Activated CD8-positive, alpha-beta memory T cell treated with anti-CD3 and anti-CD28 coated beads, Interleukin-2, amount 10 ng/mL, durations not matched to agents 7 days and 5 days (primary cell): ENCODE measurements at places on chromosomes 2 and 18. TPM values are rescaled to one million over a fixed set of nuclear protein-coding genes. Genes with fewer than 3 reads are reported as not detected.

DNA sequence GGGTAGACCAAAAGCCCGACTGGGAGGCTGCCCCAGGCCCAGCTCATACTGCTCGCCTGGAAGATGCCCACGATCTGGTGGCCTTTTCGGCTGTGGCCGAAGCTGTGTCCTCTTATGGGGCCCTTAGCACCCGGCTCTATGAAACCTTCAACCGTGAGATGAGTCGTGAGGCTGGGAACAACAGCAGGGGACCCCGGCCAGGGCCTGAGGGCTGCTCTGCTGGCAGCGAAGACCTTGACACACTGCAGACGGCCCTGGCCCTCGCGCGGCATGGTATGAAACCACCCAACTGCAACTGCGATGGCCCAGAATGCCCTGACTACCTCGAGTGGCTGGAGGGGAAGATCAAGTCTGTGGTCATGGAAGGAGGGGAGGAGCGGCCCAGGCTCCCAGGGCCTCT, 61.7 kb downstream of the TET3 start:
- DNase-seq, result no peak

DNA sequence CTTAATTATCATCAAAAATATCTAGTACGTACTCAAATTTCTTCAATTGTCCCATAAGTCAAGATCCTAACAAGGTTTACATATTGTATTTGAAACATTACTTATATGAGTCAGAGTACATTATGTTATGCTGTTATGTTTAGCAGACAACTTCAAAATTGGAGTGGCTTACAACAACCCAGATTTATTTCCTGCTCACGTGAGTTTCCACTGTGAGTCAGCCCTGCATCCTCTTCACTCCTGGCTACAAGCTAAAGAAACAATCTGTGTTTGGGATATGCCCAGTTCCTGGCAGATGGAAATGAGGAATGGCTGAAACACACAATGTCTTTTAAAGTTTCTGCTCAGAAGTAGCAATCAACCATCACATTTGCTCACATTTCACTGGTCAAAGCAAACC, 31.5 kb upstream of the TANC1 start:
- DNase-seq, result no peak

DNA sequence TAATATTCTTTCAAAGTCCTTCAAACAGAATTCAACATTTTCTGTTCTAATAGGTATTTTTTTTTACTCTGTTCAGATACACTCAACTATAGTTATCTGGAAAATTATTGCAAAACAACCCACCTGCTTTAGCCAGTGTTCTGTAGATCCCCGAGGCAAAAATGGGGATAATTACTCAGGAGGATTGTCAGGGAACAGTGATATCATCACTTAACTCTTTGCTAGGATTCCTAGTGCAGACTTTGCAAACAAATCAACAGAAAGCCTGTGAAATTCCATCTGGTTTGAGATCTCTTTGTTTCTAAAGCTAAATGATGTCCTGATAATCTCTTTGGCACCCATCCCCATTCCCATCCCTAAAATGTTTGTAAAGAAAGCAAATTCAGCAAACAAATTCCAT, 413.6 kb upstream of the MEIS1 start:
- DNase-seq, result no peak

Gene GPR55
- total RNA-seq, result 58.8 TPM

DNA sequence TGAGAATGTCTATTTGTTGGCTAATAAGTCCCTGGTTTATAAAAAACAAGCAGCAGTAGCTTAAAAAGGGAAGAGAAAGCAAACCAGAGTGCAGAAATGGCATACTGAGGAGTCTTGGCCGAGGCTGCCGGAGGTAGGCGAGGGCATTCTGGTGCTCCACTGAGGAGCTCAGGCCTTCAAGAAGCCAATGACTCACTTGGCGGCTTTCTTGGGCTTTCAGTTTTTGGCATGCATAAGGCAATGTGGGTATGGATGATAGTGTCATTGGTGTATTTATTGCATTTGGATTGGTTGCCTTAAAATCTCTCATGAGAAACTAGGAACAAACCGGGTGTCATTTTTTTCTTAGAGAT, 119.6 kb upstream of the ARL5A start:
- no peak for DNase-seq

GRCh38 chr18:57426187-57426586, 9.0 kb upstream of the ONECUT2 start:
- no peak for DNase-seq

Gene PARD3B
- total RNA-seq, result 0.16 TPM

DNA sequence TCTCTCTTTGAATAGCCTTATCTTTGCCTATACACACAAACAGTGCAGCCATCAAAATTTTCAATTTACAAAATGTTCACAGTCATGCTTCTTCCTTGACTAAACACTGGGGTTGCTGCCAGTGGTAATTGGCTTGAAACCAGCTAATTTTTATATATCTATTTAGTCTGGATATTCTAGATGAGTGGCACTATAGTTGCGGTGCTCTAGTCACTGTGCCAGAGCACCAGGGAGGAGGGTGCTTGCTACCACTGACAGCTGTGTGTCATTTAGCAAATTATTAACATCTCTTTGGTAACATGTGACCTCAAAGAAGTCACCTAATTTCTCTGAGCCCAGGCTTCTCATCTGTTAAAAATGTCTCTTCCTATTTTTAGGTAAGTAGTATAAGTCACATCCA, 130.4 kb downstream of the MEIS1 start:
- DNase-seq, result no peak

DNA sequence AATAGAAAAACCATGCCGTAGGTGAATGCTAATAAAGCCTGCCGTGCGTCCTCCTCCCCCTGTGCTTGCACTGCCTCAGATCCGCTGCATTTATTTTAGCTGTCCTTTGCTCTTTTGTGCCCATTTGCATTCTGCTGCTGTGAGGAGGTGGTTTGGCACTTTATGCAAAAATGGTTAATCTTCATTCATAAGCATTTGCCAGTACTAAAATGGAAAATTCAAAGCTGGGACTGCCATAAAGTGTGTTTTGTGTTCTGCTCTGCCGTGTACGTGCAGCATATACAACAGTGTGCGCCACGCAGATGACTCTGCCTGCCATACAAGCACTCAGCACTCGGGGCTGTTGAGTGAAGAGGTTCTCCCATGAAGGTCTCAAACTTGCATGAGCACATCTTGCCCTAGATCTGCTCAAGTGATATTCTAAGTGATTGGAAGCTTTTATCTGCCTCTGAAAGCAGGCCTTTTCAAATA, 73.6 kb downstream of the SPATS2L start:
- no peak for DNase-seq

DNA sequence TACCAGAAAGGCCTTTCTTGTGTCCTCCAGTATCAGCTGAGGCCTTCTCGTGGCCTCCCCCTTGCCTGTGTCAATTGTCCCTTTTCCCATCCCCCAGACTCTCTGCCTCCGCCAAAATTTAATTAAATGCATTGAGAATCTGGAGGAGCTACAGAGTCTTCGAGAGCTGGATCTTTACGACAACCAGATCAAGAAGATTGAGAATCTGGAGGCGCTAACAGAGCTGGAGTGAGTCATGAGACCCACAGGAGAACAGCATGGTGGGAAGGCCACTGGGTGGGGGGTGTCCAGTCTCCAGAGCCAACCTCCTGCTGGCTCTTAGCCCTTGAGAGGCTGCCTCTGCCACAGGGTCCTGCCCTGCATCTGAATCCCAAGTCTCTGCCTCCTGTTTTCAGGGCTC, 8.8 kb downstream of the PPP1R7 start:
- no peak for DNase-seq

GRCh38 chr18:29651122-29651680, 1391.3 kb downstream of the DSC3 start:
- DNase-seq, result no peak

- DNase-seq, result peak; percentile 67
Observed at GRCh38 chr2:98134172-98135005, 47.4 kb downstream of the VWA3B start.

DNA sequence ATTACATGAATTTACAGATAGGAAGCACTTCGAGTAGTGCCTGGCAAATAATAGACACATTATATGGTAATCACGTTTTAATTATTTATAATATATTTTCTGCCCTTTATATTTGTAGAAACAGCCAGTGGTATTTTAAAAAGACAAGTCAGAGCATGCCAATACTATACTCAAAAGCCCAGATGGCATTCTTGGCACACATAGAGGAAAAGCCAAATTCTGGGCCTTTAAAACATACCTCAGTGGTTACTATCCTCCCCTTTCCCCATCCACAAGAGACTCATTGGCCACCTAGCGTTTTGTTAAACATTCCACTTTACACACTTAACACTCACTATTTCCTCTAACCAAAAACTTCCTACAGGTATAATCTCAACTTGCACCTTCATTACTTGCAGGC, 63.3 kb upstream of the ZNF804A start:
- DNase-seq, result no peak

DNA sequence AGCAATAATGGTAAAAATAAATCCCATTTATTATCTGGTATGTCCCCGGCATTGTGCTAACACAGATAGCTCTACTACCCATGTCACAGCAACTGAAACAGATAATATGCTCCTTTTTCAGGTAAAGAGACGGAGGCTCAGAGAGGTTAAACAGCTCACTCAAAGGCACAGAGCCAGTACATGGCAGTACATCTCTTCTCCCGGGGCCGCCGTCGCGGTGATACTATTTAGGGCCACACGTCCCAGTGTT, 693 bp upstream of the PDK1 start:
- no peak for DNase-seq

Gene TMEM17
- 0.26 TPM for total RNA-seq

DNA sequence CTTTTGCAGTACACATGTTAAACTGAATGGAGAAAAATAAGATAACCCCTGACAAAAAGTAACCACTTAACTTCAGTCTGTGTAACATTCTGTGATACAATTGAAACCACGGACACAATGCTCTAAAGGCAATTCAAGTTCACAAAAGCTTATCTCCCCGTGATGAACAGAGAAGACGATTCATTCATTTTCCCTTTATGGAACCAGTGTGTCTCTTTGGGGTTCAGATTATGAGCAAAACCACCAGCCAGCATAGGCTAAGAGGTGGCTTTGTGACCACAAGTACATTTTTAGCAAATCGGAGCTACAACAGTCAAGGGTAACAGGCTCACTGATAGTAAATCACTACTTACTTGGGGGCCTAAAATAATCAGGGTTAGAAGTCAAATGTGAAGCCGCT, 120.6 kb upstream of the SMAD7 start:
- DNase-seq, result peak; percentile 65
